ENCODE measurements at places on chromosomes 11 and 22. TPM values are rescaled to one million over a fixed set of nuclear protein-coding genes. Genes with fewer than 3 reads are reported as not detected.

Gene HYLS1
- polyA plus RNA-seq = 6.5 TPM

Gene ARHGAP32
- 10.8 TPM for polyA plus RNA-seq

Gene GLYATL1B
- not detected for polyA plus RNA-seq

Gene FIBIN
- polyA plus RNA-seq = 0.77 TPM

Gene OR6T1
- polyA plus RNA-seq = 0.08 TPM

Gene SLC37A4
- 26.7 TPM for polyA plus RNA-seq

Gene TYR
- not detected for polyA plus RNA-seq

GRCh38 chr11:60978546-60979380, 7.3 kb downstream of the CD6 start:
- peak; percentile 95 for DNase-seq

DNA sequence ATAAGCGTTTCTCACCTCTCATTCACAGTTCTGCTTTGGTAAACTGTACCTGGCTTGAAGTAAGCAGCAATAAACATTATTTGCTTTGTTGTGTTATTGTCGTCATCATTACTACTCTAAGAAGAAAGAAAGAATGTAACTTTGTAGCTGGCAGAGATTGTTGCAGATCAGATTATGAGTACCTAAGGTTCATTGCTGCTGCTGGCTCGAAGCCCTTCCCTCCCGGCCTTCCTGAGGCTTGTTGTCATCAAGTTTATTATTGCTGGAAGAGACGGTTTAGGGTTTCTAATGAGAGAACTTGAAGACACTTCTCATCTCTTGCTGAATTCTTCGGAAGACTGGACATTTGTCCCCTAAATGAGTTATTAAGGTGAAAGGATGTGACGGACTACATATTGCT, 101.3 kb downstream of the GRAMD1B start:
- DNase-seq = no peak

DNA sequence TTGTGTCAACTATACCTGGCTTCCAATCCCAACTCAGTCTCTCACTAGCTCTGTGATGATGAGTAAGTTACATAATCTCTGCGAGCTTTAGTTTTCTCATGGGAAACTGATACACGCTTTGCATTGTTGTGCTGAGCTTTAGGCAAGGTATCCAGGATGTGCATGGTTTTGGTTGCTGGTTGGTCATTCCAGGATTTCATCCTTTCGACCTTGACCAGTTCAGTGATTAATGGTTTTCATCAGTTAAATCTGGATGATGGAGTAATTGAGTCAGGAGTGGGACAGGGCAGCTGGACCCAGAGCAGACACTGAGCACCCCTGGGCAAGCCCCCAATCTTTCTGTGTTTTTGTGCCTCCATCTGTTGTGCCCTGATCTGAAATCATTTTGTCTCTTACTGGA, 417.3 kb upstream of the CADM1 start:
- DNase-seq = no peak

DNA sequence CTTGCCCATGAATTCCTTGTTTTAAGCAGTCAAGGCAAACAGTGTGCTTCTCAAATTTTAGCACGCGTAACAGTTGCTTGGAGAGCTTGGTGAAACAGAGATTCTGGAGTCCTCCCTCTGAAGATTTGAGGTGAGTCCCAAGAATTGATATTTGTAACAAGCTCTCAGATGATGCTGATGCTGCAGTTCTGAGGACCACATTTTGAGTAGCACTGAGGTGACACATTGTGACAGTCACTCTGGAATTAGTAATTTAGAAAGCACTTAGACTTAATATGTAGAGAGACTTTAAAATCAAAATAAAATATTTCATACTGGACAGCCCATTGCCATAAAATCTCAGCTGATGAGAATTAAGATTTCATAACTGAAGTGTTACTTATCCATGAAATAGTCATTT, 38.5 kb downstream of the DNAJC24 start:
- DNase-seq = no peak

DNA sequence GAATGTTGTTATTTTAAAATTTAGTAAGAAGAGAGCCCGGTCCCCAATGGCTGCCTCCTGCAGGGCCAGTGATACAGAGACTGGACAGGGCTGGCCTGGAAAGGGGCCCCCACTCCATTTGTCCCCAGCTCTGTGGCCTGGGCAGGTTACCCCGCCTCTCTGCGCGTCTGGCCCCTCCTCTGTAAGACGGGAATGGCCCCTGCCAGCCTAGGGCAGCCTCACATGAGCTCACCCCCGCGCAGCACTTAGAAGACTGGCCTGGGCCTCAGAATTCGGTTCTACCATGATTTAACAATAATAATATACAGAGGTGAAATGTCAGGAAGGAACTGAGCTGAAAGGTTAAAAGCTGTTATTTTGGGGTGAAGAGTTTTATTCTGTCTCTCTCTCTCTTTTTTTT, 1.3 kb downstream of the APOBEC3G start:
- no peak for DNase-seq

DNA sequence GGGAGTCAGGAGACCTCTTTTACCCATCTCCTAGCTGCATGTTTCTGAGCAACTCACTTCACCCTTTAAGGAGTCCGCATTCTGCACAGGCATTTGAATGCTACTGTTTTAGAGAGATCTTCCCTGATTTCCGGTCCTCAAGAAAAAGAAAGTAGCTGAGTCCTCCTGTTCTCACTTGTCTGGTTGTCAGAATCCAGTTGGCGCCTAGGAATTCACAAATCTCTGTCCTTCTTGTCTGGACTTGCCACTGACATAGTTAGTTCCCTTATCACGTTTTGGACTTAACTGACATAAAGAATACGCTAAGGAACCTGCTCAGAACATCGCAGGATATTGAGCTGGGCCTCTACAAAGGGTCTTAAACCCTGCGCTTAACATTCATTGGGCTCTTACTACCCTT, 61.3 kb upstream of the OR5P2 start:
- peak; percentile 75 for DNase-seq

- no peak for DNase-seq
Measured at GRCh38 chr11:113871336-113871735, 4.0 kb downstream of the USP28 start.

GRCh38 chr11:116061322-116061721, 557.1 kb upstream of the CADM1 start:
- no peak for DNase-seq

DNA sequence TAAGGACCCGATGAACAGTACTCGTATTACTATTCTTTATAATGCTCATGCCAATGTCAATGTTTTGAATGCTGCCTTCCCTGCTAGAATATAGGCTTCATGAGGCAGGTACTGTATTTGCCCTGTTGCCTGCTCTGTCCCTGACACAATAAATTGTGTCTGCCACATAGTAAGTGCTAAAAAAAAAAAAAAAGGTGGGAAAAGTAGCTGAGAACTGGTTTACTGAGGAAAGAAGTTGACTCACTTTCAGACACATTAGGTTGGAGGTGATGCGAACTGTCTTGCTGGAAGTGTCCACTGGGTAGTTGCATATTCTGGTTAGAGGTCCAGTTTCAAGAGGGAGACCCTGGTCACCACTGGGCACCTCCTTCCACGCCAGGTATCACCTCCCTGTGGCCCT, 255.9 kb downstream of the KIRREL3 start:
- DNase-seq = no peak

GRCh38 chr11:78467370-78467769, 49.8 kb upstream of the GAB2 start:
- DNase-seq = no peak

DNA sequence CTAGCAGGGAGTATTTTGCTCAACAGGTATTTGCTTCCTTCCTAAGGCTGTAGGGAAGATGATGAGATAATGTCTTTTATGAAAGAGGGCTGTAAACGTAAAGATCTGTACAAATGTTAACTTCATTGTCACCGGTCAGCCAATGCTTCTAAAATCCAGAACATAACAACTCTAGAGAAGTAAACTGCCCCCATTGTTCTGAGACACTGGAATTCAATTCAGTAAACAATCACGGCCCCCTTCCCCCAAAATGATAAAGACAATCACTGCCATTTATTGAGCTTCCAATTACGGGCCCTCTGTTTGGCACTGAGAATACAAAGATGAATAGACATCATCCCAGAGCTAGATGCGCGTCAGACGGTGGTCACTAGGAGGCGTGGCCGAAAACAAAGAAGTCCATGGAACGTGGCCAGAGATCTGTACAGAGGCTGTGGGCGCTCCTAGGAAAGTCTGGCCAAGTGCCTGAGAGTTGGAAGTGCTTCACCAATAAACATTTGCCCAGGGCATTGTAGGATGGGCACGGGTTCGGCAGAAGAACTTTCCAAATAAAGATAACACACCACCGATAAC, 576 bp downstream of the TMEM258 start:
- peak; percentile 85 for DNase-seq

DNA sequence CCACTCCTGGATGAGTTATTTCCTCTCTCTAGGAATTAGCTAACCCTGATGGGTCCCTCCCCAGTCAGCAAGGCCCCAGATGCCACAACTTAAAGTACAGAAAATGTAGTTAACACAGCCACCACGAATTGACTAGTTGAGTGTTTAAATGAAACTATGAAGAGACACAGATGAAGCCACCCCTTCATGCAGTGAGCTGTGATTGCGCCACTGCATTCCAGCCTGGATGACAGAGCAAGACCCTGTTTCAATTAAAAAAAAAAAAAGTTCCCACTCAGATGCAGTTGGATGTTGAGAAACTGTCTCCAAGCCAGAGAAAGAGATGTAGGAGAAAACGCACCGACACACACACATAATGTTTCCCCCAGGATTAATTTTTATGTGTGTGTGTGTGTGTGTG, 53.3 kb downstream of the SCN3B start:
- DNase-seq = no peak

GRCh38 chr11:23569547-23569946, 709.3 kb upstream of the CCDC179 start:
- DNase-seq = no peak

DNA sequence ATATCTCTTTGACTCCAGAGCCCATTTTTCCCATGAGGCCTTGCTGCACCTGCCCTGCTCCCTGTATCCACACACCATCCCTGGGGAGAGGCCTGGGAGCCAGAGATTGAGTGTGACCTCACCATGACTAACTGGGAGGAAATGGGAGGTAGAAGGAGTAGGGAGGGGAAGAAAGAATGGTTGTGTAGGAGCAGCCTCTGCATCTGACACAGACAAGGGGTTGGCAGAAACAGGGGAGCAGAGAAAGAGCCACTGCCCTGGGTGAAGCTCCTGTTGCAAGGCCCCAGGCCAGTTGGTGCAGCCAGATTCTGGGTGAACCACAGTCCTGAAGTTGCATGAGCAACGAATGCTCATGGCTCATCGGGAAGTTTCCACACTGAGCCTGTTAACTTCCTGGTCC, 32.4 kb downstream of the POU2F3 start:
- peak; percentile 85 for DNase-seq

- no peak for DNase-seq
Measured at GRCh38 chr11:134940441-134941126, 528.5 kb upstream of the B3GAT1 start.

- no peak for DNase-seq
Measured at GRCh38 chr11:36724742-36725385, 126.8 kb upstream of the RAG2 start.

DNA sequence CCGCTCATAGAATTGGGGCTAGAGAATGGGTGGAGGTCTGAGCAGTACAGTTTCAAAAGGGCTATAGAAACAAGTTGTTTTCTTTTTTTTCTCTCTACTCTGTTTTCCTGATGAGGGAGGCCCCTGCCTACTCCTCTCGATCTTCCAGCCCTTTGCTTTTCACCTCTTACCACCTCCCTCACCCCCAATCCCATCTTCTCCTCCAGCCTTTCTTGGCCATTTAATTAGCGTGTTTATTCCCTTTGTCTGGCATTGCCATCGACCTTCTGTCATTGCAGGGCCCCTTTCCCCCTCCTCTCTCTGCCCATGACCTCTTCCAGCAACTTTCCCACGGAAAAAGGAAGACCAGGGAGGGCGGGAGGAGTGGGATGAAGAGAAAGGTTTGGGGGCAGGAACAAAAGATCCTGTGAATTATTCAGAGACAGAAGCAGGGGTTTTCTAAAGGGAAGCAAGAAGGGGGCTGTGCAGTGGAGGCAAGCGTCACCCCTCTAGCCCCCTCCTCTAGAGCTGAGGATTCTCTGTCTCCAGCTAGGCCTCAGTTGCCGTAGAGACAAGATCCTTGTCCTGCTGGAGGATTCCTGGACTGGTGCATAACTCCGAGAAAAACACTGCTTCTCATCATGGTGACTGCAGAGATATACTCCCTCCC, 12.9 kb downstream of the DTX4 start:
- DNase-seq = no peak

- no peak for DNase-seq
Measured at GRCh38 chr22:49548356-49549202, 279.1 kb downstream of the BRD1 start.

- no peak for DNase-seq
Measured at GRCh38 chr11:61474013-61474643, 34.4 kb upstream of the LRRC10B start.

GRCh38 chr22:36773935-36774334, 2.0 kb downstream of the IFT27 start:
- DNase-seq = peak; percentile 31
